ENCODE measurements at places on chromosomes 7 and 10. TPM values are rescaled to one million over a fixed set of nuclear protein-coding genes. Genes with fewer than 3 reads are reported as not detected.
A peak's percentile ranks its signal among the peaks of the same experiment; 100 is the strongest.

DNA sequence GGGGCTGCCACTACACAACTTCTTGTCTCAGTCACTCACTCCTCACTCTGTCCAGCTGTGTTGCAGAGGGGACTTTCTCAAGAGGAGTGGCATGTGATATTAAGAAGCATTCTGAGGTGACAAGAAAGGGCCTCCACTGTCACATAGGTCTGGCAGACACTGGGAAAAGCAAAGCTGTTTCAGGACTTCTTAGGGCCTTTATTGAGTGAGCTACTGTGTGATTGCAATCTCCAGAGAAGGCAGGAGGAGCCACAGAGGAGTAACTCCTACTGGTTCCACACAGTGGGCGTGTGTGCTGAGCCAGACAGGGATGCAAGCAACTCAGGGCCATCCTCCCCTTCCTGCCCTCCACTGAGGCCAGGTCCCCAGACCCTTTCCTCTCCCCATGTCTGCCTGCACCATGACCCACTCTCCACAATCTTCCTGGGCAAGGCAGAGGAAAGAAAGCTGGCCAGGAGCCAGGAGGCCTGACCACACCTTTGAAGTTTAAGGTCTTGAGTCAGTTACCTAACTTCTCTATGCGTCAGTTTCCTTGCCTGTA lies 262.0 kb upstream of the ZMIZ1 start:
- DNase-seq: no peak
- peaks cover 18% of the 10 kb centered on the region for H3K4me1 ChIP-seq
- no peak overlapping the region for H3K4me3 ChIP-seq
- no peaks in the 10 kb centered on the region for H3K27me3 ChIP-seq
- H3K36me3 ChIP-seq: no peaks in the 10 kb centered on the region

- DNase-seq: no peak
- no peaks in the 10 kb centered on the region for H3K4me1 ChIP-seq
- H3K27ac ChIP-seq: no peak overlapping the region
- no peaks in the 10 kb centered on the region for H3K27me3 ChIP-seq
- H3K36me3 ChIP-seq: no peaks in the 10 kb centered on the region
- H3K4me3 ChIP-seq: no peak overlapping the region
Observed at GRCh38 chr7:121113288-121113687, 124.8 kb downstream of the CPED1 start.

- DNase-seq: no peak
- no peaks in the 10 kb centered on the region for H3K4me1 ChIP-seq
- H3K27ac ChIP-seq: no peak overlapping the region
- H3K4me3 ChIP-seq: no peak overlapping the region
- no peaks in the 10 kb centered on the region for H3K27me3 ChIP-seq
Observed at GRCh38 chr7:92714280-92714679, 122.1 kb downstream of the CDK6 start.

- no peak overlapping the region for H3K4me3 ChIP-seq
- DNase-seq: no peak
- no peaks in the 10 kb centered on the region for H3K27me3 ChIP-seq
- H3K4me1 ChIP-seq: no peaks in the 10 kb centered on the region
- H3K27ac ChIP-seq: no peak overlapping the region
Observed at GRCh38 chr7:150871601-150872000, 19.3 kb downstream of the AOC1 start.

DNA sequence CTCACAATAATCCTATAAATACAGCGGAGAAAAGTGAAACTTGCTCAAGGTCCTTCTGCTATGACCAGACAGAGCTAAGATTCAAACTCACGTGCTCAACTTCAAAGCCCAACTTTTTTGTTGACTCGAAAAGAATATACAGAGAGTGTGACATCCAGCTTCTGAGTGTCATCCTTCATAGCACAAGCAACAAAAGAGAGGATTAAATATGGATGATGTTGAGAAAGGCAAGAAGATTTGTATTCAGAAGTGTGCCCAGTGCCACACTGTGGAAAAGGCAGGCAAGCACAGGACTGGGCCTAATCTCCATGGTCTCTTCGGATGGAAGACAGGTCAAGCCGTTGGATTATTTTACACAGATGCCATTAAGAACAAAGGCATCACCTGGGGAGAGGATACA lies 2.1 kb upstream of the FAM3C start:
- peaks cover 19% of the 10 kb centered on the region for H3K4me1 ChIP-seq
- no peaks in the 10 kb centered on the region for H3K27me3 ChIP-seq
- H3K36me3 ChIP-seq: no peaks in the 10 kb centered on the region
- no peak for DNase-seq
- no peak overlapping the region for H3K4me3 ChIP-seq

DNA sequence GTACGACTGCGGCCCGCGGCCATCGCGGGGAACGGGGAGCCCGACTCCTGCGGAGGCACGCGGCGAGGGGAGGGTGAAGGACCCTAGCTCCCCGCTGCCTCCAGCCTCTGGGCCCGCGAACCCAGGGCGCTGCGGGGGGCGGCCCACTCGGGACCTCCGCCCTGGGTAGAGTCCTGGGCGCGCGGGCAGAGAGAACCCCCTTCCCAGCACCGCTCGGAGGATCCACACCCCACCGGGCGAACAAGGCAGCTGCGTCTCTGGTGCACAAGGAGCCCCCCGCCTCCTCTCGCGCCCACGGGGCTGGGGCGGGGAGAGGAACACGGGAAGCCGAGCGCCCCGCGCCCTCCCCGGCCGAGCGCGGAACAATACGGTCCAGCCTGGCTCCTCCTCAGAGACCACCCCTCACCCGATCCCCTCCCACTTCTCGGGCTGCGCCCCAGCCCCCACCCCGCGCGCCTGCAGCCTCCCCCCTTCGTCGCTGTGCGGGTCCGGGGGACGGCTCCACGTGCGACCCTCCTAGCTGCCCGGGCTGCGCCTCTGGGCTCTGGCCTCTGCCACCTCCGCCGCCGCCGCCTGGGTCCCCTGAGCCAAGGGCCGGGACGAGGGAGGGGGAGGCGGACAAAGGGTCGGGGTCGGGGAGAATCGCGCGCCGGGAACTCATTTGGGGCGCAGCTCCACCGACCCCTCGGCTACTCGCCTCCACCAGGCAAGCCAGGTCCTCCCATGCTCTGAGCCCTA lies at the start of gene WDR86:
WDR86 (minus strand) TSS at position 372 of the 738 bp plus-strand sequence. CDS start 449 bp downstream, outside the sequence.
- H3K36me3 ChIP-seq: no peaks in the 10 kb centered on the region
- peak within 1 kb of the TSS; percentile 55 for H3K27ac ChIP-seq
- peaks cover 33% of the 10 kb centered on the region for H3K27me3 ChIP-seq

DNA sequence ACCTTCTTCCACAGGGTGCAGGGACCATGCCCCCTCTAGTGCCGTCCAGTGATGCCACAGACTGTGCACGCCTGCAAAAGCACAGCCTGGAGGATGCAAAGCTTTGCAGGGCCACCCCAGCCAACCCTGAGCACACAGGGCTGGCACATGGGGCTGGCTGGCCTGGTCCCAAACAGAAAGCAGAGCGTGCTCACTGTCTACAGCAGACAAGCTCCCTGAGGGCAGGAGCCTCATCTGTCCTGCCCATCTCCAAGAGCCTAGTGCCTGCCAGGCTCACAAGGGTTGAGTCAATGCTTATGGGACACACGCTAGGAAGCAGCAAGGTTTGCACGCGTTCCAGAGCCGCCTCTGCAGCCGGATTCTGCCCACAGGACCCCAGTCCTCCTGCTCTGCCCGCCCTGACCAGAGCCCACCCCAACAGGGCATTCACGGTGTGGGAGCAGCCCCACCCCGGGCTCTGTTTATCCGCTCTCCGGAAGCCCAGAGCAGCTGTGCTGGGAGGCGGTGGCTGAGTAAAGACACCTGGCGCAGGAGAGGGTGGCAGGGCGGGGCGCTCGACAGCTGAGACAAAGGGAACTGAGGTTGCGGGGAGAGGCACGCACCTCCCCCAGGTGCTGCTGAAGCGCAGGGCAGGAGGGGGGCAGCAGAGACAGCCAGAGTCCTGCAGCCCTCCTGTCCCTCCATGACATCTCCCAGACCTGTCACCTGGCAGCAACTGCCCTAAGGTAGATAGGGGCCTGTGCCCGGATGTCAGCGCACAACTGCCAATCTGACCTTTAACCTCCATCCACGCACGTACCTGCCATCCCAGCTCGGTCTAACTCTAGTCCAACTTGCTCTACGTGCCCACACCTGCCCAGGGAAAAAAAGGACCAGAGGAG lies 4.3 kb downstream of the KCNH2 start:
- peaks cover 14% of the 10 kb centered on the region for H3K4me1 ChIP-seq
- H3K27ac ChIP-seq: no peak overlapping the region
- peaks cover 97% of the 10 kb centered on the region for H3K27me3 ChIP-seq
- no peaks in the 10 kb centered on the region for H3K36me3 ChIP-seq
- no peak overlapping the region for H3K4me3 ChIP-seq

GRCh38 chr10:25061711-25062449 lies 45.5 kb downstream of the THNSL1 start:
- no peak for DNase-seq
- H3K4me1 ChIP-seq: no peaks in the 10 kb centered on the region
- no peaks in the 10 kb centered on the region for H3K36me3 ChIP-seq
- no peak overlapping the region for H3K4me3 ChIP-seq
- peak overlapping the region; percentile 82 for H3K27ac ChIP-seq

- H3K27me3 ChIP-seq: no peaks in the 10 kb centered on the region
- no peak overlapping the region for H3K4me3 ChIP-seq
- DNase-seq: no peak
Observed at GRCh38 chr10:52539463-52539862, 225.4 kb downstream of the DKK1 start.

DNA sequence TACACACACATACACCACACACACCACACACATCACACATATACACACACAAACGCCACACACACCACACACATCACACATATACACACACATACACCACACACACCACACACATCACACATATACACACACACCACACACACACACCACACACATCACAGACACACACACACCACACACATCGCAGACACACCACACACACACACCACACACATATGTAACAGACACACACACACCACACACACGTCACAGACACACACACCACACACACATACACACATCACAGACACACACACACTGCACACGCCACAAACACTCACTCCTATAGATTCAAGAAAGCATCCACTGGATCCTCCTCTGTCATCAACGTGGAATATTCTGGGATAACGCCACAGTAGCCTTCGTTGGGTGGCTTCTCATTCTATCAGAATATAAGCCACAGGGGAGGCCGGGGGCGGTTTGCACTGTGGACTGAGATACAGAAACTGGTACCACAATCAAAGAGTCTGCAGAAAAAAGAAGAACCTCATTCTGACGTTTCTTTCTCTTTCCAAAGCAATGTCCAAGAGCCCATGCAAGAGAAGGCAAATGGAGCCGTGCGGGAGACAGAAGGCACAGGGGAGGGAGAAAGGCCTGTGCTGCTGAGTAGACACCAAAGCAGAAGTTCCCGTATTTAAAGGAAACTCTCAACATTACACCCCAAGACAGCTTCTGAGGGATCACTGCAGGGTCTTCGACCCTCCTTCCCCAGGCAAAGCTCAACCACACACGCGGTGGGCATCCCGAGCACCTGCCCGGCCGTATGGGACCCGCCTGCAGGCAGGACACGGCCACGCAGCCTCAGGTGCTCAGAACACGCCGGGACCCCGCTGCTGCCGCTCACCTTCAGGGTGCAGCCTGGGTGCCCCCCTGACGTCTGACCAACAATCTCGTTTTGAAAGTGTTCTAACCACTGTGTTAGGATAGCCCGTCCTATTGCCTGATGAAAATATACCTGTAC lies 321.2 kb downstream of the DNAJB6 start:
- peaks cover 42% of the 10 kb centered on the region for H3K27me3 ChIP-seq
- DNase-seq: no peak
- no peaks in the 10 kb centered on the region for H3K36me3 ChIP-seq
- H3K27ac ChIP-seq: no peak overlapping the region

DNA sequence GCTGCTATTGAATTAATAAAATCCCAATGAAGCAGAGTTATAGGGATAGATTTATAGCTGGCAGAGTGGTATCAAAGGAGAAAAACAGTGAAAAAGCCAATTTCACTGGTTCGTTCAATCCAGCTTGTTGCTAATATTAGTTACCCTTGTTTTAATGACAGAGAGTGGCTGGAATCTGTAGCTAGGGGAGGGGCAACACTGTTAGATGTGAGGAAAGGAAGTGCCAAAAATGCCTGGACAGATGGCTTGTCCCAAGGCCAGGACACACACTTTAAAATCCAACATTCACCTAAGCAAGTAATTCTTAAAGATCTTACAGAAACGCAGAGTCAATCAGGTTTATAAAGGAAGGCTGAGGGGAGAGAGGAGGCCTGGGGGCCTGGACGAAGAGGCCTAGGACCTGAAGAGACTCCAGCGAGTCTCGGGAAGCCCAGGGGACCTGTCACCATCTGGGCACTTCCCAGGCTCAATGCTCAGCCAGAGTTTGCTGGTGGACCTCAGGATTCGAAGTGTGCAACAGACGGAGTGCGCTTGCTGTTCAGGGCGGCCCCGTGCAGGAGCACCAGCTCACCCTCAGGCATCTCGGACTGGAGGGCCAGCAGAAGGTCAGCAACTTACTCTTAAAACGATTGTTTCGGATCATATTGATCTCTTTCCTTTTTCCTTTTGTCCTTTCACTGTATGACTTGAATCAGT lies 36.7 kb downstream of the TMEM248 start:
- DNase-seq: peak; percentile 22
- no peaks in the 10 kb centered on the region for H3K27me3 ChIP-seq
- peaks cover under 1% of the 10 kb centered on the region for H3K4me1 ChIP-seq
- H3K27ac ChIP-seq: no peak overlapping the region

DNA sequence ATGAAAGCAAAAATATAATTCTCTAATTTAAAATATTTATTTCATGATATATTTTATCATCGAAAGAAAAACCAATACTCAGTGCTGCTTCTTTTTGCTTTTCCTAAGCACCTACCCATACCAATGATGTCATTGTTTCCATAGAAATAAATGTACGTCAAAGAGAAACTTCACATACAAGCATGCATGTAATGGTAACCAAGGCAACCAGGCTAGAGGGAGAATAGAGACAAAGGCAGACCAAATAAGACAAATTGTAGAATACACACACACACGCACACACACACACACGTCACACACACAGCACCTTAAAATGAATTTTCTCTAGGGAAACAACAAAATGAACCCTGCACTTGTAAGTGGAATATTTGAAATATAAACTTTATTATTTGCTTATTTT lies 75.5 kb downstream of the MACC1 start:
- H3K27me3 ChIP-seq: no peaks in the 10 kb centered on the region
- H3K4me3 ChIP-seq: no peak overlapping the region
- no peaks in the 10 kb centered on the region for H3K4me1 ChIP-seq
- no peak for DNase-seq
- H3K27ac ChIP-seq: no peak overlapping the region

GRCh38 chr10:20254078-20254477 lies 437.8 kb downstream of the PLXDC2 start:
- no peaks in the 10 kb centered on the region for H3K36me3 ChIP-seq
- no peaks in the 10 kb centered on the region for H3K27me3 ChIP-seq
- no peak overlapping the region for H3K27ac ChIP-seq
- H3K4me1 ChIP-seq: no peaks in the 10 kb centered on the region

INA gene
- total RNA-seq: 0.26 TPM

SH2B2 gene
- total RNA-seq: 8.2 TPM

TRIM50 gene
- 0.34 TPM for total RNA-seq

PTPN20 gene
- total RNA-seq: 4.8 TPM

CLRN3 gene
- not detected for total RNA-seq

KIF11 gene
- total RNA-seq: 7.3 TPM

DENND2A gene
- 17.4 TPM for total RNA-seq

ANKRD2 gene
- total RNA-seq: 1.3 TPM

CCDC7 gene
- 17.1 TPM for total RNA-seq

NPTX2 gene
- total RNA-seq: 1.3 TPM

SKIDA1 gene
- 1.9 TPM for total RNA-seq
